ENCODE measurements at places on chromosomes 2 and 18.
A peak's percentile ranks its signal among the peaks of the same experiment; 100 is the strongest.

GRCh38 chr2:205438241-205438640 lies 244.1 kb upstream of the NRP2 start:
- no peak for DNase-seq

- no peak for DNase-seq
These were observed 15.4 kb upstream of the IGFBP5 start for GRCh38 chr2:216710551-216711301.

GRCh38 chr18:45267622-45268021 lies 347.7 kb upstream of the SLC14A2 start:
- no peak for DNase-seq

DNA sequence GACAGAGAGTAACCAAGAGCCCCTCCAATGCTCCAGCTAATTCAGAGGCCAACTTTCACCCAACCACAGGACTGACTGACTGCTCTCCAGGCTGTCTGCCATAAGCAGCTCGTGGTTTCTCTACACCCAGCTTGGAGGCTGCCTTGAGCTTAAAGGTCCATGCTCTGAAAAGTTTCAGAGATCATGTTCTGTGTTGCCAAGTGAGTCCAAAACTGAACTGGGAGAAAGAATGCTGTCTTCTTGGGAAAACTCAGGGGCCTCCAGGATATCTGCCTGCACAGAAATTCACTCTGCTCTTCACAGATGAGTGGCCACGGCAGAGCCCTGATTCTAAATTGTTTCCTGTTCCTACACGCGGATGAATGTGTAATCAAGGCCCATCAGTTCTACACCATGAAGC lies 51.1 kb downstream of the LPIN2 start:
- DNase-seq = peak; percentile 40

- DNase-seq = no peak
These were observed 89.8 kb upstream of the TEX51 start for GRCh38 chr2:126808929-126809328.

DNA sequence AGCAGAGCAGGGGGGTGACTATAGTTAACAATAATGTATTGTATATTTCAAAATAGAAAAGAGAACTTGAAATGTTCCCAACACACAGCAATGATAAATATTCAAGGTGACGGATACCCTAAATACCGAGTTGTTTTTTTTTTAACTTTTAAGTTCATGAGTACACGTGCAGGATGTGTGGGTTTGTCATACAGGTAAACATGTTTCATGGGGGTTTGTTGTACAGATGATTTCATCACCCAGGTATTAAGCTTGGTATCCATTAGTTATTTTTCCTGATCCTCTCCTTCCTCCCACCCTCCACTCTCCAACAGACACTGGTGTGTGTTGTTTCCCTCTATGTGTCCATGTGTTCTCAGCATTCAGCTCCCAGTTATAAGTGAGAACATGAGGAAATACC lies 164.5 kb upstream of the DNMT3A start:
- no peak for DNase-seq

DNA sequence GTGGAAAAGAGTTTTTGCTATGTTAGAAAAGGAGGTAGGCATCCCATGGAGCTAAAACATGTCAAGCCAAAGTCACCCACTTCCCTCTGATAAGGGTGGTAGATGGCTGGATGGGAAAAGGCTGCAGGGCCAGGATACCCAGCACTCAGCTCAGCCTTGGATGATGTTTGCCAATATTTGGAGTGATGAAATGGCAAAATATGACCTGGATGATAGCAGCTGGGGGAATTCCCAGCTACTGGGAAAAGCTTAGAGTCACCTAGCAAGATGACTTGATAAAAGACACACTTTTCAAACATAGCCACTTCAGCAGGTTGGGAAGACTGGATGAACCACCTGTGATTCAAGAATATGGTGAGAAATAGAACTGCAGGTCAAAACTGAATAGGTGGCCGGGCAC lies 10.1 kb downstream of the RFX8 start:
- no peak for DNase-seq

DNA sequence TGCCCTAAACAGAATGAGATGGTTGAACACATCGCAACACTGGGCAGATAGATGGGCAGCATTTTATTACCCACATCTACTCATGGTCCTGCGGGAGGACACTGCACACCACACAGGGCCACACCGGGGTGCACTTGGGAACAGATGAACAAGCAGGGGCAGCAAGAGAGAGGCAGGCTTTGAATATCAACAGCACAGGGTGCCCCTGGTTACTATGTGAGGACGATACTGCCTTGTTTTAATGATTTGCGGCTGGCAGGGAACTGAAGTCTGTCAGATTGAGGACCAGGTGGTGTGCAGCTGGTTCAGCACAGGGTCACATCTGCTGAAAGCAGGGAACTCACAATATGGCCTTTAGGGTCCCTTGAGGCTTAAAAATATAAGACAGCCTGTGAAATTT lies 195.7 kb downstream of the PIEZO2 start:
- no peak for DNase-seq

GRCh38 chr2:85012855-85013254 lies 41.9 kb downstream of the KCMF1 start:
- DNase-seq = no peak

- DNase-seq = no peak
These were observed 7.3 kb downstream of the XRCC5 start for GRCh38 chr2:216116418-216116817.

- DNase-seq = peak; percentile 30
These were observed 48.2 kb upstream of the PPM1B start for GRCh38 chr2:44120428-44120827.

DNA sequence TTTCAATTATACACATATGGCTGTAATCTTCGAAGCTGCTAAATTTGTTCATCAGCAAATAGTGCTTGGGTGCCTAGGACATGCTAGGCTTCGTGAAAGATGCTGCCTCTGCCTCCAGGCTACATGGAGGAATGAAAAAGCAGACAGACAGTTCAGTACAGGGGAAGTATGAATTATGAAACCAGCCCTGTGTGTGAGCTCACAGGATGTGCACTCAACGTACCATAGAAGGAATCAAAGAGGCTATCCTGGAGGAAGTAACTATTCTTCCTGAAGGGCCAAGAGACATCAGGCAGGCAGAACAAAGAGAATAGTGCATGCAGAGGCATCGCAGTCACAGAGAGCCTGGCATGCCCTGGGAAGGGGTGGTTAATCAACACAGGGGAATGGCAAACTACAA lies 61.4 kb downstream of the DYM start:
- DNase-seq = no peak

GRCh38 chr18:77124452-77124922 lies 8.1 kb downstream of the MBP start:
- DNase-seq = peak; percentile 71

GRCh38 chr2:177537636-177538035 lies 145.1 kb downstream of the AGPS start:
- no peak for DNase-seq

DNA sequence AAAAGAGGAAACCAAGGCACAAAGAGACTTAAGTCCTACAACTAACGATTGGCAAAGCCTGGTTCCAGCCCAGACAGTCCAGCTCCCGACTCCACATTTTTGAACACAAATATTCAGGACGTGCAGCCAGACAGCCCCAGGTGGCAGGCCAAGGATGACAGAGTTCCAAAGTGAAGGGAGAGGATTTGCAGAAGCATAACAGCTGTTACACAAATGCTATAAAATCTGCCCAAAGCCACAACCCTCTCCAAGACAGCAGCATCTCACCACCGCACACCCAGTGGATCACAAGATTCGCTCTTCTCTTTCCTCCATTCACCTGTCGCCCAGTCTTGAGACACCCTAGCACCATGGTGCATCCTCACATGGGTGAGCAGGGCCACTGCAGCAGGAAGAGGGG lies 227.1 kb upstream of the ID2 start:
- DNase-seq = no peak

Data from CD4-positive, alpha-beta T cell treated with Interleukin-17A for 4 hours (primary cell).